ENCODE measurements at places on chromosomes 1 and 21. TPM values are rescaled to one million over a fixed set of nuclear protein-coding genes. Genes with fewer than 3 reads are reported as not detected.

Gene DMRTA2
- total RNA-seq = not detected

Gene MPL
- total RNA-seq = not detected

Gene KIRREL1
- total RNA-seq = 33.3 TPM

Gene LCE1E
- not detected for total RNA-seq

Gene IFNLR1
- total RNA-seq = not detected

Gene PYHIN1
- not detected for total RNA-seq

Gene CFH
- 12.6 TPM for total RNA-seq

Gene C1orf94
- not detected for total RNA-seq

Gene C1QTNF12
- total RNA-seq = 0.57 TPM

Gene CTSS
- 116 TPM for total RNA-seq

Gene KCNK1
- not detected for total RNA-seq

Gene LYPD8
- total RNA-seq = not detected

Gene CFHR1
- not detected for total RNA-seq

Gene ANKRD45
- not detected for total RNA-seq

Gene AUNIP
- total RNA-seq = 2.1 TPM

Gene CELSR2
- 0.16 TPM for total RNA-seq

Gene SLC6A17
- under 0.01 TPM for total RNA-seq

Gene C1orf116
- total RNA-seq = not detected

Gene FAM151A
- not detected for total RNA-seq

Gene C1orf185
- total RNA-seq = not detected

Gene PRCC
- 8.1 TPM for total RNA-seq

Gene ELAPOR1
- total RNA-seq = 0.25 TPM

Gene LRRN2
- total RNA-seq = 0.19 TPM

Gene NUP210L
- 0.16 TPM for total RNA-seq

Gene ARF1
- 201 TPM for total RNA-seq

Gene KRTAP27-1
- total RNA-seq = not detected

Gene LINGO4
- total RNA-seq = not detected

Gene BECN2
- not detected for total RNA-seq

Gene IGFN1
- not detected for total RNA-seq

Gene OLFM3
- not detected for total RNA-seq

Gene CD101
- 0.44 TPM for total RNA-seq

Gene ZCCHC17
- 30.9 TPM for total RNA-seq

Gene S100A5
- not detected for total RNA-seq

Gene TRNP1
- total RNA-seq = 5.2 TPM

Gene MTF1
- total RNA-seq = 4.8 TPM

Gene LIN28A
- total RNA-seq = not detected

Gene NMNAT1
- total RNA-seq = 9.1 TPM

Gene CFAP45
- 0.13 TPM for total RNA-seq

Gene RYR2
- total RNA-seq = 0.06 TPM
